ENCODE measurements at places on chromosomes 1 and 21.

GRCh38 chr1:54331091-54331772, 75.0 kb downstream of the SSBP3 start:
- DNase-seq = no peak

DNA sequence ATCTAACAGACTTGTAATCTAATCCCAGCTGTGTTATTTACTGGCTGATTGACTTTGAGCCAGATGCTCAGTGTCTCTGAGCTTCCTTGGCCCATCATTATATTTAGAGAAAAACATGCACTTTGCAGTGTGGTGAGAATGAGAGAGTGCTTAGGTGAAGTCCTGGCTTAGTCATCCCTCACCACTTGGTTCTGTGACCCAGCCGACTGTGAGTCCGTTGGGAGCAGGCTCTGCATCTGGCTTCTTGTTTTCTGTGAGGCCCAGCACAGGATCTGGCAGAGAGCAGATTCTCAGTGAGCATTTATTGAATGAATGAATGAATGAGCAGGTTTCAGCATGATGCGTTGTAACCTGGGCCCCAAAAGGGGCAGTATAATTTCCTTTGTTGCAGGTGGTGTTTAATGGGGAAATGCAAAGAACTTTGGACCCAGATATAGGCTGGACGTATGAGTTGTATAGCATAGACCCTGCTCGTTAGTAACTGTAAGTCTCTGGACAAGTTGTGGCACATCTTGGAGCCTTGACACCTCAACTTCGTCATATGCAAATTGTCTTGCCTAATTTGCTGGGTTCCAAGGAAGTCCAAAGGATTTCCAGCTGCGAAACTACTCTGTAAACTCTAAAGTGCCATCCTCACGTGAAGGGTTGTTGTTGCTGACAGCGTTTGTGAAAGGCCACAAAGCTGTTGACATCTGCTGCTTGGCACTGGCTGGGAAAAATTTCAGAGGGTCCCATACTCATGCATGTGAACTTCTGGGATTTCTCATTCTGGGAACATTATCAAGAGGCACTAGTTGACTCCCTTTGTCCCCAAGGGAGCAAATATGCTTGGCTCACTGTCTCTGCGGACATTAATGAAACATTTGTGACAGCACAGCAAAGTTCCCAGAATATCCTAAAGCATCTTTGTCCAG, 138.8 kb upstream of the USP24 start:
- no peak for DNase-seq

DNA sequence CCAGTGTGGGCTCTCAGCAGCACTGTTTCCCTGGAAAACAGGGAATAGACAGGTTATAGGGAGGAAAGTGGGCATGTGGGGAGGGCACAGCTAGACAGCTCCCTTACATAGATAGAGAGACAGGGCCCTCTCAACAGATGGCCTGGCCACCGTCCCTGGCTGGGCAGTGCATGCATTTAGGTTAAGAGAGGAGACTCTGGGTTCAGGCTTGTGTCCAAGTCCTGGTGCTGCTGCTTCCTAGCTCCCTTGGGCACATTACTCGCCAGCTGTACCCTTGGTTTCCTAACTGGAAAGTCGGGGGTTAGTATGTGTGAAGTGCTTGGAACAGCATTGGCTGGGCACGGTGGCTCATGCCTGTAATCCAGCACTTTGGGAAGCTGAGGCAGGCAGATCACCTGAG, 9.1 kb downstream of the PLOD1 start:
- no peak for DNase-seq

GRCh38 chr1:66933887-66934700, 9.3 kb downstream of the MIER1 start:
- DNase-seq = no peak

DNA sequence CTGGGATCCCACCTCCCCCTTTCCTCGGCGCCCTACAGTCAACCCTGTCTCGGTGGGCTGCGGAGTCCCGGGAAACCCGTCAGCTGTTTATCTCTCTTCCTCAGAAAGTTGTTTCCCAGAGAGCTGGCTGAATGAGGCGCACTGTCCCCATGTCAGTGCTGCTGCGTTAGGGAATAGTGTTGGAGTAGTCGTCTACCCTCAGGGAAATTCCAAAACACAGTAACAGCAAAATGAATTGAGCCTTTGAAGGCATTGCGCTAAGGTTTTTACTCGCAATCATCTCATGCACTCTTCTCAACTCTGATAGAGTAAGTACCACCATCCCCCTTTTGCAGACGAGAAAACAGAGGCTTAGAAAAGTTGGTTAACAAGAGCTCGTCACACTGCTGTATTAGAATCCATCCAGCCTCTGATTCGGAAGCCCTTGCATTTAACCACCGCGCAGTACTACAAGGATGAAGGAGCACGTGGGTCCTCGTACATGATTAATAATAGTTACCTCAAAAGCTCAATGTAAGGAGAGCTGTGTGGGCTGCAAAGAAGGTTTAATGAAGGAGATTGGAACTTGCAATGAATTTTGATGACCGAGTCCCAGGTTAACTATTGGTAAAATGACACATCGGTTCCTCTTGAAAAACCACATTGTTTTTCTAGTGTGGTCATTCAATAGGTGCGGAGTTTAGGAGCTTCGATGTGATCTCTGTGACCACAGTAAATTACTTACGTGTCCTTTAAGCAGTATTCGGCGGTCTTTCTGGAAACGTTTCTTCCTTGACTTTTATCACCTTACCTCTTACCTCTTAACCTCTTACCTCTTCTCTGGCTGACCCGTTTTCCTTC, 788 bp upstream of the EDEM3 start:
- DNase-seq = no peak

DNA sequence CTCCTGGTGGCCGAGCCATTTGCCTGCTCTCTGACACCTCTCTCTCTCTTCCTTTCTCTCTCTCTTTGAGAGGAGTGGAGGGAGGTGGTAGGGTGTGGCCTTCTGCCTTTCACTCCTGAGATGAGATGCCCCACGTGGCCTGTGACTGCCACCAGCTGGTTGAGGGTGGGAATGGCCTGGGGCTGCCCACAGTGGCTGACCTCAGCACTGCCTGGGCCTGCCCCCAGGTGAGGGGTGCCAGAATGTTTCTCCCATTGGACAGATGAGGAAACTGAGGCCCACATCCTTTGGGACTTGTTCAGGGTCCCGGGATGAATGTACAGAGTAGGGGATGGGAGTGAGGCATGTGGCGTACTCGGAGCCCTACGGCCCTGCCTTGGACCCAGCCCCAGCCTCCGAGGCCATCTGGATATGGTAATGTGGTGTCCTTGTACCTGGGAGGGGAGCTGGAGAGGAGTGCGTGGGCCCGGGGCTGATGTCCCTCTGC, 12.7 kb upstream of the C1orf167 start:
- peak; percentile 22 for DNase-seq

- no peak for DNase-seq
Measured at GRCh38 chr1:203627398-203627797, 766 bp downstream of the ATP2B4 start.

GRCh38 chr1:237324226-237324625, 282.2 kb downstream of the RYR2 start:
- DNase-seq = no peak

GRCh38 chr1:118578276-118578675, 393.2 kb upstream of the SPAG17 start:
- no peak for DNase-seq

- DNase-seq = no peak
Measured at GRCh38 chr1:228920831-228921230, 185.6 kb downstream of the RHOU start.

- DNase-seq = no peak
Measured at GRCh38 chr1:77333501-77333900, 51.7 kb downstream of the AK5 start.

- no peak for DNase-seq
Measured at GRCh38 chr1:206001476-206001888, 1.7 kb downstream of the RAB7B start.

DNA sequence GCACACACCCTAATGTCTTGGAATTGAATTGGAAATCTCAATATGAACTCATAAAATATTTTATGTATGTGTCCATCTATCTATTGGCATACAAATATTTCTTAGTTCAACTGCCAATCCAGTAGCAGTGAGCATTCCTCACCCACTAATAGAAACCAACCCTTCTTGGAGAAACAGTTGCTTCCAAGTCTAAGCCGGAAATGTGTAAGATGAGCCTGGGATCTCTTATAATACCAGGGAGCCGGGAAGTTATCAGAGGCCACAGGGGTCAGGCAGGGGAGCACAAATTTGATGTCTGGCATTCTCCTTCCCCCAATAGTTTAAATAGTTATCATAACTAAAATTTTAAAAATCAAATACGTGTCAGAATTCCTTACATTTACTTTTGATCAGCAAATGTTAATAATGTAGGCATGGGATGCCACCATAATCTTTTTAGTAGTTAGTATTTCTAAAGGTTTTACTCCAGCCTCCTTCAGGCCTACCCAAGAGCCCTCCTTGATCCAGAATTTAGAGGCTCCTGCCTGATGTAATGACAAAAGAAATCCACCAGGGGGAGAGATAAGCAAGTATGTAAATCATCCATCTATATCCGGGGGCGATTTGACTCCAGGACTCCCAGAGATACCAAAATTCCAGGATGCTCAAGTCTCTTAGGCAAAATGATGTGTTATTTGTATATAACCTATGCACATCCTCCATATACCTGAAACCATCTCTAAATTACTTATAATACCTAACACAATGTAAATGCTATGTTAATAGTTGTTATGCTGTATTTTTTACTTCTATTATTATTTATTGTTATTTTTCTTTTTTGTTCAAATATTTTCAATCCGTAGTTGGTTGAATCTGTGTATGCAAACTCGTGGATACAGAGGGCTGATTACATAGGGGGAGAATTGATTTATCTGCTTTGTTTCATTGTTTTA, 218.7 kb upstream of the COA6 start:
- no peak for DNase-seq

- DNase-seq = no peak
Measured at GRCh38 chr1:203663294-203663693, 36.7 kb downstream of the ATP2B4 start.

GRCh38 chr1:10338047-10338446, 60.8 kb upstream of the PGD start:
- DNase-seq = no peak

DNA sequence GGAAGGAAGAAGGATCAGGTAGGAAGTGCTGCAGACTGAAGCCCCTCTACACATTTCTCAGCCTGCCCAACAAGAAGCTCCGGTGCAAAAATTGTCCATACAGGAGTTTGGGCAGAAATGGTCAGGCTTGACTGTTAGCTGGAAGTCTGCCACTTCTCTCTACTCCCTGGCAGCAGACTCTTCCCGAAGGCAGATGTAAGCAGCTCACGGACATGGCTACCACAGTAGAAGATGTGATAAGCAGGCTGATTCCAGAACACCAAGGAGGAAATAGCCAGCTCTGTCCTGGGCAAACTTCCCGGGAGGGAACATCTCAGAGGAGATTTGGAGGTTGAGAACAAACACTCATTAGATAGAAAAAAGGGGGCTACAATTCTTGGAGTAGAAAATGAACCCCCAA, 52.6 kb downstream of the TRABD2B start:
- no peak for DNase-seq

GRCh38 chr1:244815600-244816099, 19.8 kb upstream of the COX20 start:
- no peak for DNase-seq

DNA sequence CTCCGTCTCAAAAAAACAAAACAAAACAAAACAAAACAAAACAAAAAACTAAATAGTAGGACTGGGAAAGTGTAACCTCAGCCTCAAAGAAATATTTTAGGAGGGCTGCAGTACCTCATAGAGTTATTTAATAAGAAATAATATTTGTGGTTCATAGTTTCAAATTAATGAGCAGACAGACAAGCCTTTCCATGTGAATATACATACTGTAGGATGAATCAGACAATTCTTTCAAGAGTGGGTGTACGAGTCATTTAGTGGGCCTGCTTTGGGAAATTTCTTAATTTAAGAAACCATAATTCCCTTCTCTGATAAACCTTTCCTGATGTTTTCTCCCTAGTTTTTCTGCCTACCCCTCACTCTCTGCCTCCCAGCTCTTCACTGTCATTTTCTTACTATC, 52.5 kb downstream of the CDC14A start:
- no peak for DNase-seq

GRCh38 chr1:155205969-155206593, 1.6 kb downstream of the THBS3 start:
- no peak for DNase-seq

DNA sequence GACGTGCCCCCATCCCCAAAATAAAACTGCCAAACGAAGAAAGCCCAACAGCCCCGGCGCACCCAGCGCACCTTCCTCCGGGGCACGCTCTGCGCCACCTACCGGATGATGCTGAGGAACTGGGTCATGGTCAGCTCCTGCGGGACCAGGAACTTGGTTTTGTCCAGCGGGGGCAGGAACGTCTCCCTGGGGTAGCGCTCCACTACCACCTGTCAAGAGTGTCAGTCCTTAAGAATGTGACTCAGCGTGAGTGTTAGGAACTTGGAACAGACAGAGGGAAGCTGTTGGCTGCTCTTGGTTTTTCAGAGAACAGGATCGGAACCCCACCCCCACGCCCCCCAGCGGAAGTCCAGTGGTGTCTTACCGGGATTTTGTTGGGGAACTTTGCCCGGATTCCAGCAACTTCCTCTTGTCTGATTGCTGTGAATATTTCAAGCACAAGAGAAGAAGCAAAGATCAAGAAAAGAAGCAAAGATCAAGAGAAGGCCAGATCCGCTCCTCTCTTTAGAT, 431 bp downstream of the MAP1LC3C start:
- DNase-seq = peak; percentile 17

DNA sequence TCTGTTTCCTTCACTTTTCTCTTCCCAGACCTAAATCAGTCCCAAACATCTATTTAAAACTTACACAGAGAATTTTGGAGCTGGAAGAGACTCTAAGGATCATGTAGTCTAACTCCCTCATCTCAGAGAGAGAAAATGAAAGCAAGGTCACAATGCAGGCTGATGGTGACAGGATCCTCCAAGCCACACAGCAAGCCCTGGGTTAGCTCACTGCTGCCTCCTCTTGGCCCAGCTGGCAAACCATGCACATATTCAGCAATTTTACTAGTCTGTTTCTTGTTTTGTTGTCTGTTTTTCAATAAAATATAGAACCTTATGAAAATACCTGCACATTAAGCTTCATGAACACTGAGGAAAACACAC, 27.7 kb upstream of the LY9 start:
- peak; percentile 68 for DNase-seq

DNA sequence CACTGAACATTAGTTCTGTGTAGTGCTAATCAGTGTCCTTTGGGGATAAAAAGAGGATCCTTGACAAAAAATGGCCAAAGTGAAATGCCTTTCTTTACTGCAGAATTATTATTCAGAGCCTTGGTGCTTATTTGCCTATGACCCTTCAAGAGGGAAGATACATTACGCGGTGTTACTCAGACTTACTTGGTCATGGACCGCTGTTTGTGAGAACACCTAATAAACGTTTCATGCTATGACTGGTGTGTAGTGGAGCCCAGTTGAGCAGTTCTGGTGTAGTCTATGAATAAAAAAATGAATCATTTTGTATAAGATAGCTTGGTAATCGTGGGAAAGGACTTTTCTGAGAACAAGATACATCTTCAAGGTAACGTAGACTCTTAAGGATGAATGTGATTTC, 8.3 kb downstream of the NFYC start:
- no peak for DNase-seq
